ENCODE measurements at places on chromosomes 12 and 14.
A peak's percentile ranks its signal among the peaks of the same experiment; 100 is the strongest.

- DNase-seq = no peak
These were observed 164.8 kb downstream of the SNAPC1 start for GRCh38 chr14:61927060-61927459.

DNA sequence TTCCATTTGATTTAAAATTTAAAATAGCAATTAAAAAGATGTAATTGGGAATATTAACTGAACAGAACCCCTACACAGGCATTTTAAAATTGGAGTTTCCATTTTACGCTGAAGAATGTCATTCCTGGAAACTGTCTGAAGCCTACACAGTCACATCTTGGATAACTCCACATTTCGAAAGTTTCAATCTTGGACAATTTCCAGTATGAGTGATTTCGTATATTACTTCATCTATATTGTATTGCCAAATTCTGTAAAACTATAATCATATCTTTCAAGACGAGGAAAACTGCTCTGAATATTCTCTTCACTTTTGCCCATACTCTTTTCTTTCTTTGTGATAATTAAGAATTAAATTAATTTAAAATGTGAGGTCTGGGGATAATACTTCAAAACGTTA lies 194.2 kb upstream of the ABCD2 start:
- no peak for DNase-seq

DNA sequence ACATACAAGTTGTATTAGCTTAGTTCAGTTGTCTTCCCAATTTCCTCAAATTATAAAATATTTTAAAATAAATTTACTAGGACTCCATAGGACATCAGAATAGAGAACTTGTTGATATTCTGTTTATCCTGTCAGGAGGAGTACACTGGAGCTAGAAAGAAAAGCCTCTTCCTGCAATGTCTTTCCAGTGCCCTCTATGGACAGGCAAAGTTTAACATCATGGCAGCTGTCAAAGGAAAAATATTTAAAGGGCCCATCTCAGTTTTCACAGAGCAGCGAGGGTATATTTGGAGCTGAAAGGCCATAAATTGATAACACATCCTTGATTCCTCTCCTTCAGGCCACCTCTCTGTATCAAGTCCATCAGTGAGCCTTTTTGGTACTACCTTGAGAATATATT lies 19.0 kb downstream of the DIP2B start:
- DNase-seq = no peak

GRCh38 chr12:131962069-131962468 lies 12.3 kb downstream of the EP400 start:
- DNase-seq = no peak

DNA sequence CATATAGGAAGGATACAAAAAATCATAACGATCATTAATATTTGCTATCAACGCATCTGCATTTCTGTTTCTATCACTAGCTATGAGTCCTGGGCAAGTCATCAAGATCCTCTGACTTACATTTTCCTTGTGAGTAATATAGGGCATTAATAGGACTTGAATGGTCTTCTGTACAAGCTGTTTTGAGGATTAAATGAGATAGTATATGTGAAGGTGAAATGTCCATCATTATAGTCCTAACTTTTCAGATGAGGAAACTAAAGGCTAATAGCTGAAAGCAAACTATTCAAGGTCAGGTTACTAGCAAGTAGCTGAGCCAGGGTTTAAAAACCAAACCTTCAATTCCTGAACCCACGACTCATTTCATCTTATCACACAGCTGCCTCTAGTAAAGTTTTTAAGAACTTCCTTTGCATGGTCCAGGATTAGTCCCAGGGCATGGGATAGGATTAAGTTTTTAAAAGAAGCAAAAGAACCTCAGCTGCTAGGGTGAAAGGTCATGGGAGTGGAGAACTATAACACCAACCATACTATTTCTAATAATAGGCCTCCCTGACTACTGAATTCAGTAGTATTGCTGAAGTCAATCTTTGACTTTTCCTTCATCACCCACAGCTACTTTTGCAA lies 101.4 kb upstream of the ADAMTS20 start:
- DNase-seq = no peak

GRCh38 chr12:54229624-54230212 lies 40.9 kb upstream of the SMUG1 start:
- DNase-seq = no peak

- DNase-seq = no peak
These were observed 71.8 kb downstream of the BICD1 start for GRCh38 chr12:32178341-32179010.

DNA sequence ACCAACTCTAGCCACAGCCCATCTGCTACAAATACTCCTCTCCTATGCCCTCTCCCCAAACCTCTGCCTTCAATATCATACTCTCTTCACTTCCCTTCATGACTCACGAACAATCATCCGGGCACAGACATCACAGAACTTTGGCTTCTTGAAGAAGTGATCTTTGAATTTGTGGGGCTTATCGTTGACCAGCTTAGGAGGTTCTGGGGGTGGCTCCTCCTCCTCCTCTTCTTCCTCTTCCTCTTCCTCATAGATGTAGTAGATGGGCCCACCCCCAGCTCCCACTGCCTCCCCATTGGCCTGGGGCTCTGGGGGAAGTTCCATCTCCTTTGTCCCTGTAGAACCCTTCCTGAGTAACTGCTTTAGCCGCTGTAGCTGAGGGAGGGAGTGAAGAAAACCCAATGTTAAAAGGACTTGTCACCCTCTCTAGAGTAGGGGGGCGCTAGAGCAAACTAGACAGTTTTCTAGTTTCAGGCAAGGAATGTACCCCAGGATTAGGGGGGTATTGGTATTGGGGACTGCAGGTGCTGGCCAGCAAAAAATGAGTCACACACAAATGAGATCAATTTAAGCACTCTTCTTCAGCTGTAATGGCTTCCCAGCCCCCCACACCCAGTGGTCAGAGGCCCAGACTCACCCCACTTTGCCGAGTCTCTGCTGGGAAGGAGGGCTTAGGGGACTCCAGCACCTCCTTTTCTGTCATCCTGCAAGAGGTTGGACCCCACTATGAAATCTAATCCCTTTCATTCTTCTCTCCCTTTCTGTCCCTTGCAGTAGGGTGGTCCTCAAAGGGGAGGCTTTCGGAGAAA lies 1.8 kb downstream of the STAC3 start:
- no peak for DNase-seq

GRCh38 chr12:38316391-38317129 lies at the start of gene ALG10B:
Gene ALG10B (plus strand): TSS chr12:38316774. CDS start chr12:38316894, 120 bp downstream.
- DNase-seq = peak; percentile 90

Data from Peyer's patch (tissue), 4 donors.